Stimulated activated CD4-positive, alpha-beta T cell treated with anti-CD3 and anti-CD28 coated beads, Interleukin-15, amount 100 ng/mL, for 1 hour (primary cell): ENCODE measurements at places on chromosomes 12 and 14.
A peak's percentile ranks its signal among the peaks of the same experiment; 100 is the strongest.

DNA sequence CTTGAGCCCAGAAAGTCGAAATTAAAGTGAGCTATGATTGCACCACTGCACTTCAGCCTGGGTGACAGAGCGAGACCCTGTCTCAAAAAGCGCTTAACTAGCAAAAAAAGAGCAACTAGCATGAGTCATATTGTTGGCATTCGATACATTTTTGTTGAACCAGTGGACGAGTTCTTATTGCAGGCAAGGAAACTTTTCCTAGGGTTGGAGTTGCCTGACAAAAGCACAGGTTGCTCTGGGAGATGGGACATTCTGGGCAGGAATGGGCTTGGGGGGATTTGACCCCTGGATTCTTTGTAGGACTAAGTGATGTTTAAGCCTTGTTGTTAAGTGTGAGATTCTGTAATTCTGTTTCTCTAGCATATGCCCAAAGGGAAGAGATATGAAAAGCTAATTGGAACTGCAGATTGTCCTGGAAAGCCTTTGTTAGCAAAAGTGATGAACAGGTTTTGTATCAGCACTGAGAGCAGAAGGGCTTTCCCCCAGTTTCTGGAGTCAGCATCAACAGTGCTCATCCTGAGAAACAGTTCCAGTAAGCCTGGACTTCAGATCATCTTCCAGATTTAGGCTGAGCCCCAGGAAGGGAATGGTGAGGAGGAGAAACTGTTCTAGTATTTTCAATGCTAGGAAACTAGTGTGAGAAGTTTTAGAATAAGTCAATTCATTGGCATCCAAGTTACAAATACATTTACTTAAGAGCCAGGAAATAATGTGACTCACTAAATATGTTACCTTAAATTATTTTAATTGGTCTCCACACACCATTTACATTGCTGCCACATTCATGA is 123.1 kb downstream of the SRGAP1 start:
- DNase-seq: no peak

DNA sequence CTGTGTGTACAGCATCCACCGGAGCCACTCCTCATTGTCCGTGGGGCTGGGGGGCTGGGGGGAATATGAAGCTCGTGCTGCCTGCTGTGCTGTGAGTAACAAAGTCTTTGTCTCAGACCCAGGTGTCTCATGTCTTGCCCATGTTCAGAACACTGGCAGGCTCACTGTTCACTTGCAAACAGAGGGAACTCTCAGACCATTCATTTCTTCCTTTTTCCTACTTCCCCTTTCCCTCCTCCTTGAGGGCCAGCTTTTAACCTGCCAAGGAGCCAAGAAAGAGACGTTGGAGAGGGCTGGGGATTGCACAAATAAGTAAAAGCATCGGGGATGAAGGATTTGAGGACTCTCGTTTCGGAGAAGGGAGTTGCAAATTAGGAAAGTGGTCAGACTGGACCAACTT is 21.6 kb downstream of the GPR132 start:
- DNase-seq: no peak

- DNase-seq: no peak
Measured at GRCh38 chr12:85057370-85057963, 21.3 kb downstream of the LRRIQ1 start.

DNA sequence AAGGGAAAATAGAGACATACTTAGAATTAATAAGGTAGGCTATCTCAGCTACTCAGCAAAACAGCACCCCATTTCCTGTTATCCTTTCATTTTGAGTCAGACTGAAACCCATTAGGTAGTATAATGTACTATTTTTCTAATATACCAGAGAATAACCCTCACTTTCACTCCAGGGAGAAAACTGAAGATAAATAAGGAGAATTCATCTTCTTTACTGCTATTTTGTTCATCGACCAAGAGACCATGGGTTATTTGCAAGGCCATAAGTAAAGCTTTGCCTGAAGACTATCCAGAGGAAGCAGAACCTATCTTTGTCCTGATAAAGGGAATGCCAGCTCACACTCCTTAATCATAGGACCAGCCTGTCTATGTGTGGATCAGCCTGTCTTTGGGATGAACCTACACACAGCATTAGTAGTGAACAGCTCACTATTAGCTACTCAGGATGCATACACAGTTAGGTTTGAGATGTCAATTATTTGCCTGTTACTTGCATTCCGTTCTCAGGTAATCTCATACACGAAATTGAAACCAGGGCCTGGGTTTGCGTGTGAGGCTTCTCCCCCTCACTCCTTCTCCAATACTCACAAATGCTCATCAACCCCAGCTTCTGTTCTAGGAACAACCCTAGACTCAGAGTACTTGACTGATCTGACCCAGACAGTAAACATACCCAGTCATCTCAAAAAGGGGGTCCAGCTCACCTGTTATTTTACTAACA is 124.4 kb downstream of the DAD1 start:
- DNase-seq: no peak

GRCh38 chr12:110010853-110011723 is 11.9 kb downstream of the ANKRD13A start:
- no peak for DNase-seq

DNA sequence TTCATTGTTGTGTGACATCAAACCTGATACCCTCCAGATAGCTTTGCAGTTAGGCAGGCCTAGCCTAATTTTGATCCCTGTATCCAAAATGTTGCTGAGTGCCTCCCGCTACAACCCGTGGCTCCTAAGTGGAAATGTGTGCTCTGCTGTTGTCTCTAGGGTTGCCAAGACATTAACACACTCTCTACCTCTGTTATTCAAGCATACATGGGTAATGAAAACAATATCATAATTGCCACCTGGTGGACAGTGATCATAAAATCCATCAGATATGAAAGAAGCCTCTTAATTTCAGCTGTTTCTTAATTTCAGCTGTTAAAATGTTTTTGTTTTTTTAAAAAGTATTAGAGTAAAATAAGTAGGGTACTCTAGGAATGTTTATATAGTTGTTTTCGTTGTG is 93.5 kb downstream of the PLEKHA5 start:
- no peak for DNase-seq

- no peak for DNase-seq
Measured at GRCh38 chr12:92442782-92443181, 260.0 kb upstream of the PLEKHG7 start.

GRCh38 chr12:122820138-122820537 is 15.1 kb upstream of the HIP1R start:
- no peak for DNase-seq

DNA sequence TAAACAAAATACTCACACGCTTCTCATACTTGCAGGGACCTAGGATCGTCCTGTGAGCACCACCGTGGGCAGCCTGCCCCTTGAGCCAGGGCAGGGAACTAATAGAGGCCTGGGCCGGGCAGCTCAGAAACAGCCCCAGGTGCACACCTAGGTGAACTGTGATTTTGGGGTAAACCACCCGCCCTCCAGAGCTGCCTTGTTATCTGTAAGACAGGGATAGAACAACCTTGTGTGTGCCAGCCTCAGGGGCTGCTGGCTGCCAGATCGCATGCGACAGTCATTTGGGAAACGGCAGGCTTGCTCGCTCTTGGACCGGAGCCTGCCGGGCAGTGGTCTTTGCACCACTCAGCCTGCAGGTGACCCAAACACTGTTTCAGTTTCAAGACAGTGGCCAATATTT is 86.8 kb downstream of the ADGRD1 start:
- DNase-seq: no peak

DNA sequence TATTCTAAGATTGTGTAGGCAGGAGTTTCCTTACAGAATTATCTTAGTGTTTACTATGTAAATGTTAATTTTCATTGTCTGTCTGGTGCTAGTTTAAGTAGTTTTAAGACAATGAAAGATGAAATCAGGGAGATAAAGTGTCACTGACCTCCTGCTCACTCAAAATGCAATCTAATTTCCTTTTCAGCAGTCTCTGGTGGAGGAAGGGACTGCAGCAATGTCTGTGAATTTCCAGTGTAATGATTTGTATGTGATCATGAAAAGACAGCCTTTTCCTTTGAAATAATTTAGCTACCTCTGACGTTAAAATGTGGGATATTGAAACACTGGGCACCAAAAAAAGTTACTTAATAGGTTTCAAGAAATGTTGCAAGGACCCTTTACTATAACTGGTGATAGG is 779.7 kb upstream of the FLRT2 start:
- DNase-seq: no peak

- DNase-seq: peak; percentile 56
Measured at GRCh38 chr12:53352331-53353256, 16.4 kb upstream of the SP7 start.

DNA sequence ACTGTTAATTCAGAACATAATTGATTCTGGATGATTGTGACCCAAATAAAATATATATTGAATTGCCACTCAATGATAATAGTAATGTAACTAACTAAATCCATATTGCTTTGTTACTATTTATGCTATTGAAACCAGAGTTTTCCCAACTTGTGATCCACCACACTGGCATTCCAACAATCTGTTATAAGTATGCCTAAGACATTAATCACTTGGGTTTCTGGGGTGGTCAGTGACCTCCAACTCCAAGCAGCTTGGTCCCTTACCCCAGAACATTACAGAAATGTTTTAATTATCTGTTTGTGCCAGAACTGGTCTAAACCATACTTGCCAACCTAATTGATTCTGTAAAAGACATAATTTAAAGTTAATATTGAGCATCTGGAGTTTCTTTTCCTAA is 14.6 kb downstream of the CAPS2 start:
- no peak for DNase-seq

GRCh38 chr14:74491956-74492775 is 939 bp downstream of the NPC2 start:
- no peak for DNase-seq

DNA sequence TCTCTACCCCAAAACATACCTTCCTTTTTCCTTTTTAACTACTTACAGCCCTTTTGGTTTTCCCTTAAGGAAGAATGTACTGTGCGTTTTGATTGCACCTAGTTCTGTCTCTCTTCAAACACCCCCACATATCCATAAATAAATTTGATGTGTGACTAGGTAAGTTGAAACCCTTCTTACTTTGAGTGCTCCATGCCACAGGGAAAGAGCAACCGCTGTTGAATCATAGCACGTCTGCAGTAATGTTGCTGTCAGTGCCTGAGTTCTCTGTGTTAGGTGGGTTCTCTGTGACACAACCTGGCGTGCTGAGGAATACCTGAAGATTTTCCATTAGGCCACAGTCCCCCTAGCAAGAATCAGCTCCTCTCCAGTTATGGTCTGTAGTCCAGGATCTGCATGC is 102.1 kb downstream of the FIGNL2 start:
- DNase-seq: no peak

DNA sequence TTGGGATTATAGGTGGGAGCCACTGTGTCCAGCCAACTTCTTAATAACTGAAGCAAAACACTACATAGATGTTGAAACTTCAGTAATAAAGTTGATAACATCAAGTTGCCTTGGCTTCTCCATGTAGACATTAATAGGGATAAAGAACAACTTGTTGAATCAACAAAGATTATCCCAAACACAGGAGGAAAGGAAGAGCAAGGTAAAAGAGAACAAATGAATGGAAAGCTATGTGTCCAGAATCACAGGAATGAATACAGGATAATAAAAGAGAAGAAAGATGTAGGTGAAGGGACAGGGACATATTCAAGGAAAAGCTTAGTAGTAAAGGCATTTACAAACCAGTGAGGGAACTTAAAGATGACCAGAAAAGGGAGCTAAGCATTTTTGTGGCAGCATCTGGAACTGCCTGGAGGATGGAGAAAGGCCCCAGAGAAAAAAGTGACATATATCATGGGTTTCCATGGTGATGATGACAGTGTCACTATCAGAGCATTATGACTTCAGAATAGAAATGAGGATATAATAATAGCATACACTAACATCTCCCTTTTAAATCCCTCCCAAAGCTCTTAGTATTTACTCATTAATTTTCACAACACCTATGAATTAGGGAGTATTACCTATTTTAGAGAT is 24.0 kb upstream of the MDM1 start:
- no peak for DNase-seq

DNA sequence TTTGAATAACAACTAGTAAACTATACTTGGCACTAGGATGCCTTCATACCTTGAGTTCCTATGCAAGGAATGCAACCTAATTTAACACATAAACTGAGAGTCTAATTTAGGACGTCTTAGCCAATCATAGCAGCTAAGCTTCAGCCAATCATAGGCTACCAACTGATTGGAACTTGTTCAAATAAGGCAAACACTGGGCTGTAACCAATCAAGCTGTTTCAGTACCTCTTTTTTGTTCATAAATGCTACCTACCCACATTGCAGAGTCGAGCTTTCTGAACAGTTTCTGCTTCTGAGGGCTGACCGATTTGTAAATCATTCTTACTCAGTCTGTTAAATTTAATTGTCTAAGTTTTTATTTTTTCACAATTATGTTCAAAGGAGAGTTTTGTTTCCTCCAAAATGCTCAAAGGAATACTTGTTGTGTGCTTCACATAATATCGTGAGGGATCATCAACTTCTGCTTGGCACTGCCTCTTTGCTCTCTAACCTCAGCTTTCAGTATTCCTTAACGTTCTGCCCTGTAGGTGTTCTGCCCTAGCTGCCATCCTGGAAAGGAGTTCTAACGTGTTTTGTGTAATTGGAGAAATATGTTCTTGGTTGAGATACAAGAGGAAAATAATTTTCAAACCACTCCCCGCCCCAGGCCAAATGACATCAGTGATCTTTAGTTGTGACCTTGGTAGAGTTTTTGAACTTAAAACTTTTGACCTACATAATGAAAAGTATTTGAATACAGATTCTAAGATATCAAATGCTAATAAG is 380.4 kb upstream of the MIS18BP1 start:
- no peak for DNase-seq
